ENCODE measurements at places on chromosomes 7 and 10. TPM values are rescaled to one million over a fixed set of nuclear protein-coding genes. Genes with fewer than 3 reads are reported as not detected.

GRCh38 chr10:36171953-36172940, 530.2 kb upstream of the FZD8 start:
- no peak for DNase-seq

The GIMAP6 gene
- total RNA-seq: 24.3 TPM

DNA sequence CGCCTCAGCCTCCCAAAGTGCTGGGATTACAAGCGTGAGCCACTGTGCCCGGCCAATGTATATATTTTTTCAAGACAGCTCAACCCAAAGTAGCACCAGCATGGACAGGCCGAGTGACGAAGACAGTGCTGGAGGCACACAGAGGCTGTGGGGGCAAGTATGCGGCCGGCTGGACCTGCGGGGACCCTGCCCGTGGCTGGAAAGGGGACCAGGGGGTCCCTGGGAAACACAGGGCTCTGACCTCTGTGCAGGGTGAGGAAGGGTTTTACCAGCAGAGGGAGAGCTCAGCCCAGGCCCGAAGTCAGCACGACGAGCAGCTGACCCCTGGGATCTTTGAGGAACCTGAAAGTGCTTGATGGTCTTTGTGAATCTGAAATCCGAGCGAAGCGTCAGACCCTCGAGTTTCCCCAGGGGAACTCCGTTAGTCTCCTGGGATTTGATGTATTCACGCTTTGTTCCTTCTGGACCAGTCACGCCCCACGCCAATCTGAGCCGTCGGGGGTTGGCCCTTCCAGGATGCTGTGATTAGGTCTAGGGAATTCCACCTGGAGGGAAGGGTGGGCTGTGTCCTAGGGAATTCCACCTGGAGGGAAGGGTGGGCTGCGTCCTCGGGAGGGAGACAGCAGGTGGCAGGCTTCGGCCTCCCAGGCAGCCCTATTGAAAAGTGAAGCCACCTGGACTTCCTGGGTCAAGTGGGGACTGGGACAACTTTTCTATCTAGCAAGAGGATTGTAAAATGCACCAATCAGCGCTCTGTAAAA, 10.9 kb upstream of the ZFAND2A start:
- no peak for DNase-seq

DNA sequence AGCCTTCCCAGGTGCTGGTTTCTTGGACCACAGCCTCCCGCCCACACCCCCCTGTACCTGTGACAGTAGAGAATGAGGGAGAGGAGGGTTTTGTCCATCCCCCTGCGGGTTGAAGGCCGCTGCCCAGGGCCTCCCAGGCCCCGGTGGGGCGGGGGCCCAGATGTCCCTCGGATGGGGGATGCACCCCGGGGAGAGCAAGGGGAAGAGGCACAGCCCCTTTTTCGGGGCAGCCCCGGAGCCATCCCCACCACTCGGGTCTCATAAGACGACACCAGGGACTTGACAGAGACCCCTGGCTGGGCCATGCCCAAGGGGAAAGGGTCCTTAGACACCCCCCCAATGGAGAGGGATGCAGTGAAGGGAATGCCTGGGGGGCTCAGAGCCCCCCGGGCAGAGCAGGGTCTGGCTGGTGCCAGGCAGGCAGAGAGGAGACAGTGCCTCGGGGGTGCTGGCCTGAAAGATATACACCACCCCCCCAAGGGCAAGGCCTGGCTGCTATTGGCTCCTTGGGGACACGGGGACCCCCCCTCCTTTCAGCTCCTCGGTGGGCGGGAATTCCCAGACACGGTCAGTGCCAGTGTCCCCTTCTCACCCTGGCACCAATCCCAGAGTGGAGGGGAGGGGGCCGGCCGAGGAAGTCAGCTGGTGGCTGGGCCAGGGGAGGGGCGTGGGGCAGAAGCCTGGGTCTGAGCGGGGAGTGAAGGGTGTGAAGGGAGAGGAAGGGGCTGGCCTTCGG, 3.7 kb upstream of the SPACDR start:
- DNase-seq: no peak

The CASTOR2 gene
- total RNA-seq: 29.9 TPM

The HOXA2 gene
- total RNA-seq: not detected

The CTTNBP2 gene
- 1.2 TPM for total RNA-seq

- DNase-seq: no peak
Measured at GRCh38 chr7:139944248-139944647, 115.2 kb downstream of the TBXAS1 start.

GRCh38 chr10:113553149-113553548, 296 bp downstream of the HABP2 start:
- no peak for DNase-seq

The RAB19 gene
- not detected for total RNA-seq

The FFAR4 gene
- 0.08 TPM for total RNA-seq

GRCh38 chr7:35729061-35729783, 34.3 kb upstream of the HERPUD2 start:
- no peak for DNase-seq
